ENCODE measurements at places on chromosomes 2 and 18. TPM values are rescaled to one million over a fixed set of nuclear protein-coding genes. Genes with fewer than 3 reads are reported as not detected.

DNA sequence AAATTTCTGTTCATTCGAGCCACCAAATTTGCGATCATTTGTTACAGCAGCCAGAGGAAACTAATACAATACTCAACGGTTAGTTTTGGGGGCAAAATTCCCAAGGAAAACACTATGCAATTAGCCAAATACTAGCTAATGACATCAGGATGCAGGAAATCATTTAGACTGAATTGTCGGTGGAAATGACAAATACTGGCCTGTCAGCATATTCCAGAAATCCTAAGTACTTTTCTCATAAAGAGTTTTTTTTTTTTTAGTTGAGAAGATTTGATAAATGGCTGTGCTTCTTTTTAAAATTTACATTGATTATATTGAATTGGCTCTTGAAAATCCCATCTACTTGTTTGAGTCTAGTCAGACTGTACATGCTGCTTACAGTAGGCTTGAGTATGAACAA is 410.1 kb downstream of the SUCLG1 start:
- no peaks in the 10 kb centered on the region for H3K36me3 ChIP-seq
- no peaks in the 10 kb centered on the region for H3K4me1 ChIP-seq
- DNase-seq = no peak
- no peak overlapping the region for H3K27ac ChIP-seq

- H3K4me3 ChIP-seq = no peak overlapping the region
- H3K27me3 ChIP-seq = no peaks in the 10 kb centered on the region
- H3K27ac ChIP-seq = no peak overlapping the region
- H3K4me1 ChIP-seq = no peaks in the 10 kb centered on the region
Observed at GRCh38 chr2:172412984-172413492, 14.3 kb upstream of the ITGA6 start.

DNA sequence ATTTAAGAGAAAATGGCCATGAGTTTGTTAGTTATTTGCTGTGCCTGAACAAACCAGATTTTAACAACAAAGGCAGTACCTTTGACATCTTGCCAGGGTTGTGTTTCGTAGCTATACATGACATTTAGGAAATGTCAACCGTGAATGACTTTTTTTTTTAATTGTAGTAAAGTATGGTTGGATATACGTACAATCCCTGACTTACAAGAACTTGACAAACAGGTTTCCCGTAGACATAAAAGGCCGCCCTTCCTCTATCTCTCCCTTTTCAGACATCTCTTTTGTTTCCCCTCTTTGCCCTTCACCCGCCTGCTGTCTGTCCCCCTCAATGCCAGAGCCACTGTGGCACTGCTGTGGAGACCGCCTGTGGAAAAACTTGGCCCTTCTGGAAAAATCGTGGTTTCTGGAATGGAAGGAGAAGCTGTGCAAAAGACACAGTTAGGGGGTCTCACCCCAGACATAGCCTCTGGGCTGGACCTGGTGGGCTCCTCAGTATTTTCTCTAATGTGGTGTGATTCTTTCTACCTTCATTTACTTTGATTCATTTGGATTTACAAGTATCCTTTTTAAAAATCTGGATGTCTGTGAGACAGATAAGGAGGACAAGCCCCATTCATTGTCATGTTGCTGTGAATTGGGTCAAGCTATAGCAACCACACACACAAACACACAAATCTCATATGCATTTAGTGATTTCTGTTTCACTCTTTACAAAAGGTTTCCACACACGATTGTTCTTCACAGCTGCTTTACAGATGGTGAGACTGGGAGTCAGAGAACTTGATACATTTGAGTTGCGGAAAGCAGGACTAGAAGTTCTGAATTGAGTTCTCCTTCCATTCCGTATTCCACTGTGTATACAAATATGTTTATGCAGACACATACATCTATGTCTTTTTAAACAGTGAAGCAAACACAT is 48.6 kb downstream of the SPATS2L start:
- H3K27me3 ChIP-seq = no peaks in the 10 kb centered on the region
- no peak for DNase-seq
- H3K27ac ChIP-seq = no peak overlapping the region
- H3K4me3 ChIP-seq = no peak overlapping the region
- H3K36me3 ChIP-seq = no peaks in the 10 kb centered on the region

DNA sequence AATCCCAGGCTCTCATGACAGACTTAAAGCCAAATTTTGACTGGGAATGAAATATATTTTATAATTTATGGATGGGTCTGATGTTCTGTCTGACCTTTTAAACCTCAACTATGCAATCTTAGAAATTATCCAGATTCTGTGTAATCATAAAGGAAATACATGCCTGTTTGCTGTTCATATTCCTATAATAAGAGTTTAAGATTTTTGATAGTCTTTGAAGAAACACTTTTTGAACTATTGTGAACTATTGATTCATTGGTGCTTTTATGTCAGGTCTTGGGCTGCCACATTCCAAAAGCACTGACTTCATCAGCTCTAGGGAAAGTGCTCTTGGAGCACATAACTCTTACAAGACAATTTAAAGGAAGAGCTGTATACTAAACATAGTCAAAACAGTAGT is 64.2 kb downstream of the CCDC150 start:
- no peak for DNase-seq
- H3K27ac ChIP-seq = no peak overlapping the region
- no peaks in the 10 kb centered on the region for H3K27me3 ChIP-seq
- H3K36me3 ChIP-seq = no peaks in the 10 kb centered on the region

- no peak overlapping the region for H3K4me3 ChIP-seq
- no peaks in the 10 kb centered on the region for H3K4me1 ChIP-seq
- H3K36me3 ChIP-seq = no peaks in the 10 kb centered on the region
- no peaks in the 10 kb centered on the region for H3K27me3 ChIP-seq
Observed at GRCh38 chr2:191226196-191226595, 19.0 kb upstream of the MYO1B start.

GRCh38 chr2:82278416-82278815 is 1973.9 kb upstream of the LRRTM1 start:
- no peaks in the 10 kb centered on the region for H3K4me1 ChIP-seq
- DNase-seq = no peak
- no peaks in the 10 kb centered on the region for H3K36me3 ChIP-seq
- no peaks in the 10 kb centered on the region for H3K27me3 ChIP-seq
- H3K27ac ChIP-seq = no peak overlapping the region

DNA sequence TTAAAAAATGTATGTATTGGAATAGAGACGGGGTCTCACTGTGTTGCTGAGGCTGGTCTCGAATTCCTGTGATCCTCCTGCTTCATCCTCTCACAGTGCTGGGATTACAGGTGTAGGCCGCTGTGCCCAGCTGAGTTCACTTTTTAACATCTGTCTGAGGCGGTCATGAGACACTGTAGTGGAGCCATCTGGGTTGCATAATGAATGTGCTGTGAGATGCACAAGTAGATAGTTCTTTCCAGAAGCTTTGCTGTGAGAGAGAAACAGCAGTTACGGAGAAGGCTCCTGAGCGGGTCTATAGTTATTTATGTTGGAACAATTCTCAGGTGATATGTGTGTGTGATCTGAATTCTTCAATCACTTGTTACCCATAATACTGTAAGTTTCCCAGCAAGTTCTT is 3.1 kb downstream of the RMC1 start:
- H3K27me3 ChIP-seq = no peaks in the 10 kb centered on the region
- H3K36me3 ChIP-seq = peaks cover 10% of the 10 kb centered on the region
- H3K27ac ChIP-seq = no peak overlapping the region
- peaks cover 11% of the 10 kb centered on the region for H3K4me1 ChIP-seq
- H3K4me3 ChIP-seq = no peak overlapping the region

DNA sequence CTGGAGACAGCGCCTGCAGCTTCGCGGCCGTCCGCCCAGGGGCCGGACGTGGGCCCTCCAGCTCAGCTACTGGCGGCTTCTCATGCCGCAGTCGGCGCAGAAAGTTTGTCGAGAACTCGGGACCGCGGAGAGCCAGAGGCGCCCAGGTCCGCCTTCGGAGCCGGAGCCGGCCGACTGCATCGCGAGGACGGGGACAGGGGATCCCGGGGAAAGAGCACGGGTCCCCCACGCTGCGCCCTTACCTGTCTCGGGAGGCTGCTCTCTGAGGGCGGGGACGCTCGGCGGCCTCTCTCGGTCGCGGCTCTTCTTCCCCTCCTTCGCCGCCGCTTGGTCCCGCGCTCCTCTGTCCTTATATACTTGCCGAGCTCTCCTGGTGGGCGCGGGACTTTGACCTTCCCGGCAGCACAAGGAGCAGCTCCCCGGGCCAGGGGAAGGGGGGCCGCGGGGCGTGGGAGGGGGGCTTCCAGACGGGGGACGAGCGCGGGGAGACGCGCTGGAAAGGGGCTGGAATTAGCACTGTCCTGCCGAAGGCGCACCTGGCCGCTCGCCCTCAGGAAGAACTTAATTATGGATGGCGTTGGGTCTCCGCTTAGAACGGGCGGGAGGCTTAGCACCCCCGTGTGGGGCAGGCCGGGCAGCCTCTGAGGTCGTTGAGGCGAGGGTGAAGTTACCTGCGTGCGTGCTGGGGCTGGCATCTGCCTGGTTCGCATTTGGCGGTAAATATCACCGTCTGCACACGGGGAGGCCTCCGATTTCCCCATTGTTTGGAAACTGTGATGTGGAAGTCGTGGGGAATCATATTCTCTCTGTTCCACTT is at the start of gene POMC:
Gene POMC (minus strand): TSS at position 325 of the 817 bp plus-strand sequence. CDS start 3,808 bp downstream, outside the sequence.
- no peak within 1 kb of the TSS for H3K27ac ChIP-seq
- peaks cover 3% of the 10 kb centered on the region for H3K27me3 ChIP-seq
- DNase-seq = no peak

DNA sequence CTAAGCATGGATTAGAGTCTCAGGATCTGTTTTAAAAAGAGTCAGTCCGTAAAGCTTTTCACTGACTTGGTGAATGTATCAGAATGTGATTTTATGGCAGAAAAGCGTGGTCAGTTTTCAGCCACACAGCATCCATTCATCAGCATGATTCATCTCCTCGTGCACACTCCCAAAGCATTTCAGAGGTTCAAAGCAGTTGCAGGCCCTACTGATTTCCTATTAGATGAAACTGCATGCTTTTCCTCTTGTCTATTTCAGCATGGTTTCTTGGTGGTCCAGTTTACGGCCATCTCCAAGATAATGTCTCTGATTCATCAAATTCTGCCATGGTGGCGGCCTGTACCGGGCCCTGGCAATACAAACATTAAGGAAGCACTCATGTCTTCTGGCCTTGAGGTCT is 4.8 kb upstream of the PARD6G start:
- no peaks in the 10 kb centered on the region for H3K27me3 ChIP-seq
- H3K36me3 ChIP-seq = no peaks in the 10 kb centered on the region
- no peak overlapping the region for H3K4me3 ChIP-seq

GRCh38 chr2:1995987-1996386 is 251.7 kb upstream of the PXDN start:
- no peaks in the 10 kb centered on the region for H3K27me3 ChIP-seq
- H3K27ac ChIP-seq = no peak overlapping the region
- no peak for DNase-seq
- peaks cover 6% of the 10 kb centered on the region for H3K4me1 ChIP-seq
- no peaks in the 10 kb centered on the region for H3K36me3 ChIP-seq

DNA sequence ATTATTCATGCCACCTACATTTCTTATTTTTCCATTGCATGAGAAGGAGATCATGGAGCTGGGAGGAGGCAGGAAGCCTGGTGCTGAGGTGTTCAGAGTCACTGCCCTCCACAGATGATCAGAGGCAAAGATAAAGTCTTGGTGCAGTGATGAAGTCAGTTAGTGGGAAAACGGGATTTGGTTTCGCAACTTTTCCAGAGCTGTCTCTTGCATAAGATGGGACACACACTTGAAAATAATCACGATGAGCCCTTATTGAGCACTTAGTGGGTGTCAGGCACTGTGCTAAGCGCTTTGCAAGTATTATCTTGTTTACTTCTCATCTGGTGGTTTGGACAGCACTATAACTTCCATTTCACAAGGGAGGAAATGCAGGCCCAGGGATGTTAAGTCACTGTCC is 222.1 kb upstream of the SMAD2 start:
- DNase-seq = no peak
- H3K4me3 ChIP-seq = no peak overlapping the region
- no peaks in the 10 kb centered on the region for H3K36me3 ChIP-seq
- no peaks in the 10 kb centered on the region for H3K27me3 ChIP-seq
- H3K27ac ChIP-seq = no peak overlapping the region
- peaks cover 32% of the 10 kb centered on the region for H3K4me1 ChIP-seq

DNA sequence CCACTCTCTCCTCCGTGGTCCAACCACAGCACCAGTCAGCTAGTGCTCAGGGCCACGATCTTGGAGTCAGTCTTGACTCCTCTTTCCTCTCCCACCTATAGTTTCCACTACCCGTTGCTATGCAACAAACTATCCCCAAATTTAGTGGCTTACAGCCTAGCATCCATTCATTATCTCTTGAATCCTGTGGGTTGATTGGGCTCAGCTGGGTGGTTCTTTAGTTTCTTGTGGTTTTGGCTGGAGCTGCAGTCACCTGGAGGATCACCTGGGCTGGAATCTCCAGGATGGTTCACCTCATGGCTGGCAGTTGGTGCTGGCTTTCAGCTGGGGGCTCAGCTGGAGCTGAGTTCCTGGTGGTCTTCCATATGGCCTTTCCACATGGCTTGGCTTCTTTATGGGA is 149.9 kb downstream of the ASB1 start:
- no peak overlapping the region for H3K27ac ChIP-seq
- no peaks in the 10 kb centered on the region for H3K4me1 ChIP-seq
- no peak overlapping the region for H3K4me3 ChIP-seq
- DNase-seq = no peak

- peak; percentile 9 for DNase-seq
- H3K36me3 ChIP-seq = peaks cover 4% of the 10 kb centered on the region
- H3K4me1 ChIP-seq = no peaks in the 10 kb centered on the region
- H3K27me3 ChIP-seq = no peaks in the 10 kb centered on the region
- H3K27ac ChIP-seq = no peak overlapping the region
- no peak overlapping the region for H3K4me3 ChIP-seq
Observed at GRCh38 chr2:3254442-3254941, 123.1 kb downstream of the EIPR1 start.

- no peak overlapping the region for H3K27ac ChIP-seq
- no peaks in the 10 kb centered on the region for H3K36me3 ChIP-seq
- H3K27me3 ChIP-seq = no peaks in the 10 kb centered on the region
- peaks cover 12% of the 10 kb centered on the region for H3K4me1 ChIP-seq
Observed at GRCh38 chr2:101775636-101776035, 78.1 kb downstream of the MAP4K4 start.

Gene COL3A1
- total RNA-seq = 107 TPM

Gene CCDC85A
- 0.17 TPM for total RNA-seq

Gene NEUROD1
- total RNA-seq = not detected

Gene ALKAL2
- not detected for total RNA-seq

Gene EEF1B2
- 143 TPM for total RNA-seq

Gene FAM237A
- not detected for total RNA-seq

Gene SKOR2
- total RNA-seq = not detected

Gene MYO5B
- total RNA-seq = 5.4 TPM

Gene ITGB6
- total RNA-seq = not detected

Gene DSG1
- 2.9 TPM for total RNA-seq

Gene B3GNT7
- total RNA-seq = 1.1 TPM

Gene REG1B
- total RNA-seq = not detected

Gene CFAP65
- total RNA-seq = not detected
